ENCODE measurements at places on chromosomes 7 and 10.

DNA sequence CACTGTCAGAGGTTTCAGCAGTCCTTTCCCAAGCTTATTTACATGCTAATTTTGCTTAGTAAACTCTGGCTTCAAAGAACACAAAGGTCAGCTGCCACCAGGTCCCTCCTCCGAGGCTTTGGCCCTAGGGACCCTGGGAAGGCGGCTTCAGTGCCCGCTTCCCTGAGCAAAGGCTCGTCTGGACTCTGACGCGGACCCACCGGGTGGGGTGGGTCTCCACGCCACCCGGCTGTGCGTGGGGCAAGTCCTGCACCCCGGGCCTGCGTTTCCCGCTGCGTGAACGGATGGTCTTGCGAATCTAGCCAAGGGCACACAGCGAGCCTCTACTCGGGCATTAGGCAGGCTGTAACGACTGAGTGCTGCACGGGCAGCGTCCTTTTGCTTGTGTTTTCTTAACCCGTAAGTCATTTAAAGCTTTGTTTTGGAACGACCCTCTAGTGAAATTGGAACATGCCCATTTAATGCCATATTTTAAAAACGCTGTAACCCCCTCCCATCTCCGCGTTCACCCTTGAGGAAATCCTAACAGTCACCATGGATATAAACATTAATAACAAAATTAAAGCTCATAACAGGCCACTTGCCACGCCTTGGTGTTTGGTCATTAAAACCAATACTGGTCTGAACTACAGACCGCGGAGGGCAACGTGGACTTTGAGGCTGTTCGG is 828 bp downstream of the BNIP3 start:
- no peak for DNase-seq

DNA sequence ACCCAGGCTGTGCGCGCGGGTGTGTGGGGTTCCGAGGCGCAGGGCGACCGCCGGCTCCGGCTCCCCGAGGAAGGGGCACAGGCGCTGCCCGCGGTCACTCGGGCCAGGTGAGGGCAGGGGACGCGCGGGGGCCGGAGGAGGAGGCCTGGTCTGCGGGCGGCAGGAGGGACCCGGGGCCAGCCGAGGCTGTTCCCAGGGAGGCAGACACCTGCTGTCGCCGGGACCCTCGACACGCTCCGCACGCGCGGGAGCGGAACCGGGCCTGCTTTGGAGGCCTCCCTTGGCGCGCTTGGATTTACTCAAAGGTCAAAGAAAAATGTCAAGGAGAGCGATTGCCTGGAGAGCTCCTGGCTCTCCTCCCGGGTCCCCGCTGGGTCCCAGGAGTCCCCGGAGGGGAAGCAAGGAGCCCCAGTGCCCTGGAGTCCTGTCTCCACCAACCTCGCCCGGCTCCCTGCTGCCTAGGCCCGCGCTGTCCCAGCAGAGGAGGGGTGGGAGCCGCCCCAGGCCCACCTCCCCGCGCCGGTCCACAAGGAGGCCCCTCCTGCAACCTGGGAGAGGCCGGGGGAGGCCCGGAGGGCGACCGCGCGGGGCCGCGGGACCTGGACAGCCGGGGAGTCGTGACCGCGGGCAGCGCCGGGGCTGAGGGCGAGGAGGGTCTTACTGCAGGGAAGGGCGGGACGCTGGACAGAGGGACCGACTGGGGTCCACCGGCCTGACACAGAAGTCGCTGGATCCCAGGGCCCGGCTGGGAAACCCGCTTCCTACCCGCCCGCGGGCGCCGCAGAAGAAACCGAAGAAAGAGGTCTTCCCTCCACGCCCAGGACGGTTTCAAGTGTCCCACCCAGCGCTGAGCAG is 348.9 kb downstream of the DNAJB6 start:
- DNase-seq, result no peak

DNA sequence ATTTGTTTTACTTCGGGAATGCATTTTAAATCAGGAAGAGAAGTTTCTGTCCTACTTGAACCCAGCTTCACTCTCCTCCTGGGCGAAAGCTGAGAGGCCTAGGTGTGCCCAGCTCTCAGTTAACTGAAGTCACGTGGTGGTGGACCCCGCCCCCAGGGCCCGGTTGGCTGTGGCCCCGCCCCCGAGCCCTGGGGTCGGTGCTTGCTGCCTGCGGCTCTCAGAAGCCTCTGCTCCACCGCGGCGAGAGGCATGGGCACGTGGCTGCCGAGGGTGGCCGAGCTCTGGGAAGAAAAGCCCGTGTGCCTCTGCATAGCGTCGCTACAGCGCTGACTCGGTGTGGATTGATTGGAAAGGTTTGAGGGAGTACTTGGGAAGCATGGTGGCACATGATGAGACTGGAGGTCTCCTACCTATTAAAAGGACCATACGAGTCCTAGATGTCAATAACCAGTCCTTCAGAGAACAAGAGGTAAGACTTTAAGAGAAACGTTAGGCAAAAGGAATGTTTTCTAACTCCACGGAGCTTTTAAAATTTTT is 34.1 kb downstream of the NET1 start:
- peak; percentile 87 for DNase-seq

DNA sequence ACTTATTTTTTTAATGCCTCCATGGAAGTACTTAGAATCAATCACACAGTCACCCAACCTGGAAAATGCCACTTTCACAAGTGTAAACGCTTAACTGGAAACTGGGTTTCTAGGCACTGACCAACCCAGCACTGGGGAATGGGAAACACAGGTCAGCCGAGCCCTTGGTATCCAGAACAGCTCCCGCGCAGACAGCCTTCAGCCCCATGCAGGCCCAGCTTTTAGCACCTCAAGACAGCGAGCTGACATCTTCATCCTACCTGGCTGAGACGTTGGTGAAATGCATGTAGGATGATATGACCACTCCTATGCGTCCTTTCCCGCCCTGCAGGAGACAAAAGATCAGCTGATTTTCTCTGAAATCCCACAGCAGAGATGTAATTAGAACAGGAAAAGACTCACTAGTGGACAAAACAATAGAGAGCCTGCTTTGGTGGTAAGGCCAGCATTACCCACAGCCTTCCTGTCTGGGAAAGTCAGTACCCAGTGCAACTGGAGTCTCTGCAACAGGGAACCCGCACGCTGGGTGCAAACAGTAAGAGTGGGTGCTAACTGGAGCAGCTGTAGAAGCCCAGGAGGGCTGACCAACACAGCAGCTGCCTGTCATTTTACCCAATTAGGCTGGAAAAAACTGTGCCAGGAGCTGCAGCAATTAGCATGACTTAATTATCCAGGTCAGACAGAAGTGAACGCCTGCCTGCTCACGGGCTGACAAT is 153.7 kb downstream of the TNS3 start:
- no peak for DNase-seq

DNA sequence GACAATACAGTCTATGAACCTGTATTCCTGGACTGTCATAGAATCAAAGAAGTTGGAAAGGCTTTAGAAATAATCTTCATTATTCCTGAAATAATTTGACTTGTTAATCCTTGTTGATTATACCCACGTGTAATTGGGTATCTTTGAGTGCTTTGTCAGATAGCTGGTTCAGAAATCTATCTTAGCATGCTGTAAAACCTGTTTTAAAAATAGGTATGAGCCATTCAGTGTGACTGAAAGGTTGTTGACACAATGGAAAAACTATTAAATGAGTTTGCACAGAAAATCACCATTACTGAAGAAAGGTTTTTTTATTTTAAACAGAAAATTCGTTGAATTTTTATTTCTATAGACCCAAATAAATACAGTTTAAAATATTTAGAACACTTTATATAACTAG is 38.7 kb downstream of the PHTF2 start:
- no peak for DNase-seq

DNA sequence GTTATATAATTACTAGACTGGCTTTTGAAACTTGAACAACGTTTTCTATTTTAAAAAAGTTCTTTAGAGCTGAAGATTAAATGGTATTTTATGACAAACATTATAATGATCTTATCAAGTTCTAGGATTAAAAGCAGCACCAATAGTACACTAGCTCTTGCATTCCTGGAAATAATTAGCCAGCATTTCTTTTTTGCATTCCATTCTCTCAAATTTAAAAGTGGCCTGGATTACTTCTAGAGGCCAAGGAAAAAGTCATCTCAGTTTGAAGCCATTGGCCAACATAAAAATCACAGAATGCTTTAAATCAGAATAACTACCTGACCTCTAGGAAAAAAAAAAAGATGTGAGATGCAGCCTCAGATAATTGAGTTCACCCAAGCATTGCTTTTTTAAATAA is 1326.4 kb upstream of the SORCS1 start:
- DNase-seq, result no peak

GRCh38 chr7:151386301-151387160 is 23.3 kb downstream of the WDR86 start:
- DNase-seq, result no peak

GRCh38 chr7:31958226-31958625 is 112.0 kb downstream of the PDE1C start:
- peak; percentile 21 for DNase-seq

GRCh38 chr10:75208181-75208580 is 2.4 kb upstream of the VDAC2 start:
- peak; percentile 57 for DNase-seq
